Cerebellar cortex (tissue), 1 donor: ENCODE measurements at places on chromosomes 2 and 18.

- DNase-seq: no peak
These were observed 78.5 kb downstream of the RAB31 start for GRCh38 chr18:9786631-9787030.

GRCh38 chr2:104233591-104233990 lies 620.3 kb upstream of the POU3F3 start:
- DNase-seq: no peak

DNA sequence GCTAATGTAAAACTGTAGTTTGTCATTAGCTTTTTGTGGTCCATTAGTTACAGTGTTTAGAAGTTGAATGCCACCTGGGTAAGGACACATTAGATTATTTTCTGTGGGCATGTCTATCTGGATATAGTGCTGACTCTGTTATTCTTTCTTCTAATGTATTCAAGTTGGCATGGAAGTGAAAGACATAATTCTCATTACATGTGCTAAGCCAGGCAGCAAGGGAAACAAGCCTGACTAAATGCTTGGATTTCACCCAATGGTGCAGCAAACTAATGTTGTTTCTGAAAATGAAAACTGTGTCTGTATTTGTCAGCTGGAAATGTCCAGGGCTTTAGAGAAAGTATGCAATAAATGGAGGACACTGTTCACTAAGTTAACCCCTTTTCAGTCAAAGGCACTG lies 100.7 kb downstream of the NUP35 start:
- no peak for DNase-seq

DNA sequence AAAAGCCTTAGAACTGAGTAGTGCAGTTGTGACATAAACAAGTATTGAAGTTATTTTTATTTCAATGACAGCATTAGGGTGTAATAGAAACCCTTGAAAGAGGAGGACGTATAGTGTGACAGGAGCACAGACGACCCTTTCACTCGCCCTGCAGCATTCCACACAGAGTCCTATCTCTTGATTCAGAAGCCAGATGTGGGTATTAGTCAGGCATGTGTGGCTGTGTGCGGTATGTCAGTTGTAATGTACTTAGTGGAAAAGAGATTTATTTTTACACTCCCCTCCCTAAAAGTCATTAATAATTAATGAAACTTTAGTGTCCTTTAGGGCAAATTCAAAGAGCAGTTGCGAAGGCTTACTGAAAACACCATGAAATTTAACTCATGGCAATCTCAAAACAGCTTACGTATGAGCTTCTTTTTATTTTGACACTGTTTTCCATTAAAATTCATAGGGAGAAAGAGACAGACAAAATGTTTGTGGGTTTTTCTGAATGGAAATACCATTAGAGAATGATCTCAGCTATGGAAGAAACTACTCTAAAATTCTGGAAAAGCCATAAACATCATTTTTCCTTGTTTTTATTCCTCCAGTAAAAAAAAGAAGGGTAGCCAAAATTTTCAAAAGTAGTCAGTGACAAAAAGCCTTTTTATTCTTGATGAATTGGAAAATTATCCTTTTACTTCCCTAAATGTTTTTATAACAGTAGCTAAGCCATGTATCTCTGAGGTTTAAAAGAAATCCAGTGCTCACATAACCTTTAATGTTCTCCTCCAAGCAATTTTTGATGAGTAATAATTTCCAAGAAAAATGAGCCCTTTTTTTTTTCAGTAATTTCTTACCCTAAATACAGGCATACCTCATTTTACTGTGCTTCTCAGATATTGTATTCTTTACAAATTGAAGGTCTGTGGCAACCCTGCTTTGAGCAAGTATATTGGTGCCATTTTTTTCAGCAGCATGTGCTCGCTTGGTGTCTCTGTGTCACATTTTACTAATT lies 84.0 kb upstream of the DSEL start:
- no peak for DNase-seq

GRCh38 chr18:39162013-39162827 lies 1596.6 kb upstream of the CELF4 start:
- no peak for DNase-seq

GRCh38 chr2:60954139-60954538 lies 63.4 kb upstream of the PEX13 start:
- no peak for DNase-seq

- DNase-seq: no peak
These were observed 10.3 kb upstream of the CIB4 start for GRCh38 chr2:26651470-26651771.

DNA sequence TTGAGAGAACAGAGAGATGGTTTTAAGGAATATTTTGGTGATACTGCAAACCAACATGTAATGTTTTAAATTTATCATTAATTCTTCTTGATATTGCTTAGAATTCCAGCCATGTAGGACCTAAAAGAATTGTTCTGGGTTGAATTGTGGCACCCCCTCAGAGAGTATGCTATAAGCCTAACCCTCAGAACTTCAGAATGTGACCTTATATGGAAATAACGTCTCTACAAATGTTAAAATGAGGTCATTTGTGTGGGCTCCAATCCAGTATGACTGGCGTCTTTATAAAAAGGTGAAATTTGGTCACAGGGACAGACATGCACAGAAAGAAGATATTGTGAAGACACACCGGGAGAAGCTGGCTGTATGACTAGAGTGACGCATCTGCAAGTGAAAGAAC lies 193.6 kb downstream of the NRXN1 start:
- peak; percentile 34 for DNase-seq

DNA sequence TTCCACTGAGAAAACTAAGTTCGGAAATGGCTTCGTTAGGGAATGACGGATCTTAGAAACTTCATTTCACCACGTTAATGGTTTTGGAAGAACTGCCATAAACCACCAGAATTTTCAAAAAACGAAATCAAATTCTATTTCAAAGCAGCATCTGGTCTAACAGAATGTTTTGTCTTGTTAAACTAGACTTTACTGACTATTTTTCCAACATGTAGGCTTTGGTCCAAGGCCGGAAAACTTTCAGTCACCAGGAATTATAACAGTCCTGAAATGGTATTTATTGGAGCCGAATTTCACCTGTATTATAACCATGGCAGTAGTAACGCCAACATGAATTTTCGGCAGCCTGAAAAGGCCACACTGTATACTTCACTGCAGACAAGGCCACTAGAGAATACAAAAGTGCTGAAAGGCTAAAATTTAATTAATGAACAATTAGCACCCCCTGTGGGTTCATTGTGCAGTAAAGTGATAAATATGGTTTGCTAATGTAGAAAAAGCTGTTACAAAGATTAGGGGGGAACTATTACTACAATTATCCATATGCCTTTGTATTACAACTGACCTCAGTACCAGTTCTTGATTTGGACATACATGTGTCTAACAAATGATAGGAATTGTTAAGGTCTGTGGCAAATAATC lies 116.4 kb downstream of the ZNF521 start:
- DNase-seq: no peak

DNA sequence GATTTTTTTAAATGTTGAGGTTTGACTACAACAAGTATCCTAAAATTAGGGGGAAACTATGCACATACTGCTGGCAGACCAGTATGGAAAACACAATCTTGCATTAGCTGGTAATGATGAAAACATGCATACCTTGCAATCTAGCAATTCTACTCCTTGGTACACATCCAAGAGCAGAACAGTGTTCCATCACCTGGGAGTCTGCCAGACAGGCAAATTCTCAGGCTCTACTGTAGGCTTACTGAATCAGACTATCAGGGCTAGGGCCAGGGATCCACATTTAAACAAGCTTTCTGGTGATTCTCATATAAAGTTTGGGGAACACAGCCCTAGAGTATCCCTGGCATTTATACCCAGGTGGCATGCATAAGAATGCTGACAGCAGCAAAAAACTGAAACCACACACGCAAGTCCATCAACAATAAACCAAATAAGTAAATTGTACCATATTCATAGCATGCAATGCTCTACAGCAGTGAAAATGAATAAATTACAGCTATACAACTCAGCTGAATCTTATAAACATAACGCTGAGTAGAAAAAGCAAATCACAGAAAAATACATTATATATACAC lies 13.6 kb downstream of the CDH2 start:
- peak; percentile 55 for DNase-seq

DNA sequence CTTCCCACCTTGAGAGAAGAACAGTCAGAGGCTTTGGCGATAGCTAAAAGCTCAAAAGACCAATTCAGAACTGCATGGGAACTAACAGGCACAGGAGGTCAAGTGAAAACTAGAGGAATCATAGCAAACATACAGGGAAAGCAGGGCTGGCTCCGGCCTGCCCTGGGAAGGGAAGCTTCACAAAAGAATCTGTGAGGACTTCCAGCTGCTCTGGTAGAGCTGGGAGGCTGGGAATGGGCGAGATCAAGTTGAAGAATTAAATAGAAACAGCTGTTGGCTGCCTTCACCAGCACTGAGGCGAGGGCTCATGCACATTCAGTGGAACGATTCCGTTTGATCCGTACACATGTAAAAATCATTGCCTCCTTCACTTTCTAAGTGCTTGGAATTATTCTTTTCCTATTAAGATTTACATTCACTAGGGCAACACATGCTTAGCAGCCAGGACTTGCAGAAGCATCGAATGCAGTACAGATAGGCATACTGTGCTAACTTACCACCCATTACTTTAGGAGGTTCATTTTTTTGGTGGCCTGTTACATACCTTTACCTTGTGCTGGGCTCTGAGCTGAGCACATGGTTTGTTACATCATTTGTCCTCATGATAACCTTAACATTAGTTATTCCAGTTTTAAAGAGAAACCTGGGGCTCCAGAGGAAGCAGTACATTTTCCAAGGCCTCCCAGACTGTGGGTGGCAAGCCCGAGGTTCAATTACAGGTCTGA lies 125.4 kb upstream of the RNF152 start:
- no peak for DNase-seq

DNA sequence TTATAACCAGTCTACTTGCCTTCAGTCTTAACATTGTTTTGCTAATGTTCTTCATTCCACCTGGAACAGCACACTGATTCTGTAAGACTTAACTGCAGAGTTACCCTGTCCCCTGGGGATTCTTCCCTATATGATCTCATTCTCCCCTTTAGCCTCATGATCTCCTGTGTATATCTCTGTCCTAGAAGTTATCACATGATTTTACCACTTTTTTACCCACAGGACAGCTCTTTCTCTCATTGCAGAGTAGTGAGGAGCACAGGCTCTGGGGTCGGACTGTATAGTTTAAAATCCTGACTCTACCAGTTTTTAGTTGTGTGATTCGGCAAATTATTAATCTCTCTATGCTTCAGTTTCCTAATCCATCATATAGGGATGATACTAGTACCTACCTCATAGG lies 14.2 kb upstream of the EXOC6B start:
- no peak for DNase-seq

DNA sequence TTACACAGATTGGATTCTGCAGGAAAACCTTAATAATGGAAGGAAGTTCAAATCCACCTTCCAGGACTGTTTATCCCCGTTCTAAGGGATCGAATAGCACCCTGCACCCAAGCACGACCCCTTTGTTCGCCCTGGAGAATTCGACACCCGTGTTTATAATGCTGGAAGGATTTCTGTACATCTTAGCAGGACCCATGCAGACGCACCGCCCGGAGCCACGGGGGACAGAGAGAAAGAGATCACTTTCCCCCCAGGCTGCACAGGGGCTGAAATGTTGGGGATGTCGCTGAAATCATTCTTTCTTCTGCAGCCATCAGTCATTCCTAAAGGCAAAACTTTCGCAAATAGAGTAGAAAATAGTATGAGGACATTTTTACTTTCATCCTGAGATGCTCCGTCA lies 238.7 kb upstream of the SALL3 start:
- no peak for DNase-seq

DNA sequence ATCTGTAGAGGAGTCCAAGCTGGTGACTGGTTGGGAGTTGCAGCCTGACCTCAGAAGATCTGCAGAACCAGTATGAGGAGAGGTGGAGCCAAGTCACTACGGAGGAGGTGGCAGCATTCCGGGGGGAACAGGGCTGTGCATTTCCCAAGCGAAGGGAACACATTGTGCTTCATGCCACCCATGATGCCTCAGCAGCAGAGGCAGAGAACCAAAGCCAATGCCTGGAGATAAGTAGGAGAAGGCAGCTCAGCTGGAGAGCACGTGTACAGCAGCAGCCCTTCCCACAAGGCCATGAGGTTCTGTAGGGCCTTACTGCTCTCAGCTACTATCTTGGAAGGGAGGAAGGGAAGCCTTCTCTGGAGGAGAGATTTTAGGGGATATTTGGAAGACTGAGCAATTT lies 67.2 kb upstream of the LRPPRC start:
- DNase-seq: no peak

- DNase-seq: no peak
These were observed 28.8 kb upstream of the TBC1D8 start for GRCh38 chr2:101179982-101180381.

GRCh38 chr2:31347319-31347718 lies 67.2 kb downstream of the XDH start:
- DNase-seq: no peak

DNA sequence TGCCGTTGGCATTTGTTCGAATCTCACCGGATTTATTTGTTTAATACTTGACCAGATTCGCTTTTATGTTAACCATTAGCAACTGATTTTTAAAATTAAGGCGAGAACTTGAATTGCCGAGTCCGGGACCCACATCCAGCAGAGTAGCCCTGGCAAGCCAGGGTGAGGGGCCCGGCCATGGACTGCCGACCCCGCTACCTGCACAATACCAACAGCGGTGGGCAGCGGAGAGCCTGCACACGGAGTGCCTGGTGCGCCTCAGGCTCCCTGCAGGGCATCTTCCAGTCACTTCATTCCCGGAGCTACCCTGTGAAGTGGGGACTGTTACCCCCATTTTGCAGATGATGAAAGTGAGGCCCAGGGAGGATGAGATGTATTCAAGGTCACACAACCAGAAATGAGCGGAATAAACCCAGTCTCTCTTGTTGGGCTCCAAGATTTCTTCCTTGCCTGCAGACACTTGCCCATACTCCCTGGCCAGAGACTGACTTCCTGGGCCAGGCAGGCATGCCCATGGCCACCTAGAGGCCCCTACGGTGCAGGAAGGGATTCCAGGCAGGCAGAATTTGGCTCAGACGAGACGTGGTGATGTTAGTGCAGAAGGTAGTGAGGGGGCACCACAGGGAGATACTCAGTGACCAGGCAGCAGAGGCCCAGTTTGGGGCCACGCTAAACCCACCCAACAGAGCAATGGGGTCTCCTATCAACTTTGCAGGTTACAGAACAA lies 2.9 kb downstream of the FBLN7 start:
- DNase-seq: no peak

GRCh38 chr2:190529486-190530247 lies 4.9 kb downstream of the NEMP2 start:
- no peak for DNase-seq

DNA sequence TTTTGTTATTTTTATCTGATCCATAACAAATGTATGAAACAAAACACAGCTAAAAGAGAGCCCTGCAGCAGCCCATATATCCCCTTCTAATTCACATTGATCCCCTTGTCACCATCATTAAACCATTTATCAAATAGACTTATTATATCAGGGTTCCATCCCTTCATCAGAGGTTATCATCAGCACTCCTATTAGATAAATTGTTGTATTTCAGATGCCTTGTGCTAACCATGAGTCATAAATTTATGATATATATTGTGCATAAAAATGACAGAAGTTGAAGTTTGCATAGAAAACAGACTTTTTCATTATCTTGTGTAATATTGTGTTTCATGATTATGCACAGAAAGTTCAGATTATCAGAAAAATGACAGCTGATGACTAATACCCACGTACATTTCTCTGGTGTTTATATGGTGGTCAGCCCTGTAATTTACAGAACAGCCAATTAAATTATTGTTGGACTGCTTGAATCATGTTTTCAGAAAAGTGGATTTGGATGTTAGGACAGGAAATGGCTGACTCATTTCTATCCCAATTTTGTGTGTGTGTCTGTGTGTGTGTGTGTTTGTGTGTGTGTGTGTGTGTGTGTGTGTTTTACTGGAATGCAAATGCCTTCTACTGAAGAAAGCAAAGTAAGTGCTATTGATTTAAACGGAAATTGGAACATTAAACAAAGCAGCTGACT lies 80.9 kb downstream of the PPP1R1C start:
- no peak for DNase-seq

- DNase-seq: peak; percentile 60
These were observed 1.1 kb downstream of the TMEM18 start for GRCh38 chr2:675982-676646.
